ENCODE measurements at places on chromosomes 12 and 14.

DNA sequence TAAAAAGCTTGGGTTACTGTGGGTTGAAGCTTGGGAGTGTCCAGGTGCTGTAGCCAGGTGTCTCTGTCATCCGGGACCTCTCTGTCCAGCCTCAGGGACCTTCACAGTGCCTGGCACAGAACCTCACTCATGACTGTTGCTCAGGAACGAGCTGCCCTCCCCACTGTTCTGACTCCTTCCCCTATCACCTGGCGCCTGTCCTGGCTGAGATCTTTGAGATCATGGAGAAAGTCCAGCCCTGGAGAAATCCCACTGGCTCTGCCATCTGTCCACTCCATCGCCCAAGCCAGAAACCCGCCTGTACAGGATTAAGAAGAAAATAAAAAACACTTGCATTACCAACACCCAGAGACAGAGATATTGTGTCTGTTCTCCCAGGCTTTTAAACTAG lies 53.5 kb downstream of the DGLUCY start:
- no peak for DNase-seq

GRCh38 chr12:42759622-42760273 lies 170.2 kb upstream of the PRICKLE1 start:
- peak; percentile 42 for DNase-seq

- no peak for DNase-seq
Measured at GRCh38 chr12:116601933-116602810, 43.0 kb downstream of the MAP1LC3B2 start.

DNA sequence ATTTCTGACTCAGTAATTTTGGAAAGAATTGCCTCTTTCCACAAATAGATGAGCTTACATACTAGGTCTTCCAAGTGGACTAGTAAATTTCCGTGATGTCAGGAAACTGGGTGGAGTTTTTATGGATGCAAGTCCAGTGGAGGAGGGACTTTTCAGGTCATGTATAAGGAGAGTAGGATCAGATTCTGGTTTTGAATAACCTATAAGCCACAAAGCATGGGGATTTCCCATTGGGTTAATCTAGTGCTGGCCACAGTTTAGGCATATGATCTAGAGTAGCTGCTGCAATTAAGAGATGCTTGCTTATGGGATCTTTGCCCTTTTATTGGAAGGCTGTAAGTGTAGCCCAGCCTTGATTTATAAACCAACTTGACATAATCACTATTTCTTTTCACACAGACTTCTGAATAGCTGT lies 33.8 kb downstream of the STK38L start:
- DNase-seq, result peak; percentile 61
